ENCODE measurements at places on chromosomes 5 and 9.

DNA sequence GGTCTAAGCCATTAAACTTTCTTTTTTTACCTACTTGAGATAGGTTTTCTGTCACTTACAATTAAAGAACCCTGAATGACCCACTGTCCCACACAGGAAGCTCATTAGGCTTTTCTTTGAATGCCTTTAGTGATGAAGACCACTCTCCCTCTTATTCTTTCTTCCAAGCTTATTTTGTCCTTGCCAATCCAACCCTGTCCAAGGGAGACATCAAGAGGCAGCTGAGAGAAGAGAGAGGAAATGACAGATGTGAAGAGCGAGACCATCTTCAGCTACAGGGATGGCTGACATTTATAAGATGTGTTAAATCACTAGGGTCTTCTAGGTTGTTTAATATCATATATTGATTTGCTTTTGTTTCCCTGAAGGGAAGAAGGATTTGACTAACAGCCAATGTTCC lies 133.5 kb downstream of the FAM114A2 start:
- no peak for DNase-seq

- DNase-seq = no peak
Observed at GRCh38 chr5:118791926-118792734, 196.2 kb downstream of the DTWD2 start.

GRCh38 chr5:94329115-94329514 lies 289.3 kb downstream of the KIAA0825 start:
- no peak for DNase-seq

DNA sequence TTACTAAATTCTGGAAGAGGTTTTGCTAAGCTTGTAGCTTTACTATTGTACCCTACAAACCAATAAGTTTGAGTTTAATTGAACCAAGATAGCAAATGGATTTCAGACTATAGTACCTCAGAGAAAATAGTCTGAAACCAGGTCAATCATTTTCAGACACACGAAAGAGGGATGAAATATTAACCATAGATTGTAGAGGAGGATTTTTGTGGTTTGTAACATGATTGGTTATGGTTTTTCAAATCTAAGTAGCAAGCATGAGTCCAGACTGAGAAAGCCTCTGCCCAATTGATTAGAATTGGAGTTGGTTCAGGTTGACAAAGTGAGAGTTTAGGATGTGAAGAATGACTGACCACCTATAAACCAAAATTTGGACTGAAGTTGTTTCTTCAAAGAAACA lies 562.7 kb upstream of the DMAC1 start:
- DNase-seq = no peak

GRCh38 chr5:119478781-119479180 lies 26.5 kb downstream of the HSD17B4 start:
- DNase-seq = no peak

DNA sequence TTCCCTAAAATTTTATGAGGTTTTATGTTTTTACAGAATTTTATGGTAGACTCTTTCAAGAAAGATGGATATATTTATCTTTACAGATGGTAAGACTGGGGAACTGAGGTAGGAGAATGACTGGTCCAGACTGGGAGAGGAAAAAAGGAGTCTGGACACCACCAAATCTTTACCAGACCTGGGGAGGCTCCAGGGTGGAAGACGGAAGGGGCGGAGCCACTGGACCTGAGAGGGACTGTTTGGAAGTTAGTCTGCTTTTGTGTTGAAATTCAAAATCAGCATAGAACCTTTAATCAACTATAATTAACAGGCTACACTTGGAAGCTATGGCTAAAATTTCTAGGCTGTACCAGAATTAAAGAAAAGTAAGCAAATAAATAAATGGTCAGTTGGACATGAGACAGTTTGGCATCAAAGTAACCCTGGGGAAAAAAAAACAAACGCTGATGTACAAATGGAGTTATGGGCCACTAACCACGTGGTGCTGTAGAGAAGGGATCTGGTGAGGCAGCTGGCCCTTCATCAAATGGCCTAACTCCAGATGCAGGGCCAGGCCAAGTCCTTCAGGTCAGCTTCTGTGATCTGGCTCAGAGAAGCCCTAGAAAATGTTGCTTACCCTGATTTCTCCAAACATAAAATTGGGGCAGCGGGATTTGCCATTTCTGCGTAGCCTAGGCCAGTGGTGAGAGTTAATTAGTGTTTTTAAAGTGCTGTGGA lies 155.1 kb downstream of the ARSB start:
- no peak for DNase-seq

DNA sequence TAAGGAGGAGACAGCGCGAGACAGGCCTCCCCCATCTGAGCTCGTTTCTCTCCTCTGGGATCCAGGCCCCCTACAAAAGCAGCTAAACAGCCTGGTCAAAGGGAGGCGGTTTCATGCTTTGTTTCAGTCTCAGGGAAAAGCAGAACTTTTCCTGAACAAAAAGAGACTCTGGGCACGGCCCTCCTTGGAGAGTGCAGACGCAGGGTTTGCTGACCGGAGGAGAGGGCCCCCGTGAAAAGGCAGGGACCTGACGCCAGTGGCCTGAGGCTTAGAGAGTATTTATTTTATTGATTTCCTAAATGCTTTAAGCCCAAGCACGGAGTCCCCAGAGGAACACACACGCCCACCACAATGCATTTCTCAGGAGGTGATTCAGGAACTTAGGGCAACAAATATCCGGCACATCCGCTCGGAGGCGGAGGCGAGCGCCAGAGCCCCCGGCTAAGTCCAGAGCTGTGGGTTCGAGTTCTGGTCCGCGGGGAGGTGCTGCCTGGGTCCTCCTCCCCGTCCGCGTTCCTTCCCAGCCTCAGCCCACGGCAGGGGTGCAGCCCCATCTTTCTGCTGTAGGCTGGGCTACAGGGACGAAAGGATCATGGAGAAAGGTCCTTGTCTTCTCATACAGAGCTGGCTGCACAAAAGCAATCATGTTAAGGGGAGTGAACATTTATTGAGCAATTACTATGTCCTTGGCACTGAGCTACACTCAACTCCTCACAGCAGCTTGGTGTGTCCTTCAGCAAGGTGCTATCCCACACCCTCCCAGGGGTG lies 40.0 kb downstream of the PTGES start:
- DNase-seq = peak; percentile 61

DNA sequence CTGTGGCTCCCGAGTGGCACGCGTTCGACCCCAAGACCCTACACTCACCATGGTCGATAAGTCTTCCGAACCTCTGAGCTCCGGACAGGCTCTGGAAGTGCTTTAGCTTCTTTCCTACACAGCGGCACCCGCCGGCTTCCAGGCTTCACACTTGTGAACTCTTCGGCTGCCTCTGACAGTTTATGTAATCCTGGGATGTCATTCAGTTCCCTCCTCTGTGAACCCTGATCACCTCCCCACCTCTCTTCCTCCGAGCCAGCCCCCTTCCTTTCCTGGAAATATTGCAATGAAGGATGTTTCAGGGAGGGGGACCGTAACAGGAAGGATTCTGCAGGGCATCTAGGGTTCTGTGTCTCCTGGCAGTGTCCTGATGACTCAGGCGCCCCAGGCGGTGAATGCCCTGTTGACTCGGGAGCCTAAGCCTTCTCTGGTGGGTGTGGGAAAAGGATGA lies at the start of gene CD14:
TSS of gene CD14 (minus strand) at position 155 of the 451 bp plus-strand sequence. CDS start at position 51, 104 bp downstream.
- DNase-seq = no peak

- DNase-seq = peak; percentile 41
Observed at GRCh38 chr9:21813575-21814473, 11.4 kb downstream of the MTAP start.

DNA sequence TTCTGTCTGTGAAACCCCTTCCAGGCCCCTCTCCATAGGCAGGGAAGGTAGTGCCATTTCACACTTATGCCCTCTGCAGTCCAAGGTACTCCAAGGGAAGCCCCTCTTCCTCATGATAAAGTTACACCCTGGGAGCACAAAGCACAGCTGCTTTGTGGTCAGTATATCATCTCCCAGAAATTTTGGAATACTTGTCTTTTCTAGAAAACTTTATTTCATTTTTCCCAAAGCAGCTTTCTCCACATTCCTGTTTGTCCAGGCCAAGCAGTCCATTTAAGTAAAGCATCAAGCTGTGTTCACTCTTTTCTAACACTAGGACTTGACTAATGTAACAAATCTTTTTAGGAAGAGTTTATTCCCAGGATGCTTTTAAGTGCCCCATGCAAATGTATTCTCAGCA lies 371.8 kb upstream of the RGMB start:
- DNase-seq = no peak

DNA sequence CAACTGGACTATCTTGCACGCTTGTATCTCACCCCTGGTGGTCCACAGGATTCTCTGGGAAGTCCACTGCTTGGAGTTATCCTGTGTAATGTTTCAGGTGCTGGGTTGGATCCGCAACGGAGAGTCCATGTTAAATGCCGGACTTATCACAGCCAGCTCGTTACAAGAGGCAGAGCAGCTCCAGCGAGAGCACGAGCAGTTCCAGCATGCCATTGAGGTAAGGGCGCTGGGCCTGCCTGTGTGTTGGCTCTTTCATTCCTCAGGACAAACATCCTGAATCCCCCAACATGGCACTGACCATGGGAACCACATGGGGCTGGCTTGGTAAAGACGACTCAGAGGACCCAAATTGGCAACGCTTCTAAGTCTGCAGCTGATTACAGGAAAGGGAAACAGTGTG lies 214.8 kb upstream of the OTULINL start:
- DNase-seq = no peak

DNA sequence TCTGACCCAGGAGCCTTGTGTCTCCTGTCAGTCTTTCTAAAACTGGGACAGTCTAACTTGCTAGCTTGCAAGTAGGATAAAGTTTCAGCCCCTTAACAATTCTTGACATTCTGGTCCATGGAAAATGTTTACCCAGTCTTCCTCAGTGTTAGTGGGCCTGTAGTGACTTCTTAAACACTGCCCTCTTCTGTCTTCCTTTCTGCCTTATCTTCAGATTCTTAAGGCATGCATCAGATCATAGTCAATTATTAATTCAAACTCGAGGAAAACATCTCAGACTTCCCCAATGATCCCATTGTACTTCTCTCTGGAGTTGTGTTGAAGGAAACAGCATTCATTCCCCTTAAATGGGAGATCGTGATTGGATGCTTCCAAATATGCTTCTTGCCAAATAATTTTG lies 1199.8 kb downstream of the DTWD2 start:
- no peak for DNase-seq

GRCh38 chr9:114313186-114313585 lies 9.7 kb upstream of the ORM1 start:
- DNase-seq = no peak

DNA sequence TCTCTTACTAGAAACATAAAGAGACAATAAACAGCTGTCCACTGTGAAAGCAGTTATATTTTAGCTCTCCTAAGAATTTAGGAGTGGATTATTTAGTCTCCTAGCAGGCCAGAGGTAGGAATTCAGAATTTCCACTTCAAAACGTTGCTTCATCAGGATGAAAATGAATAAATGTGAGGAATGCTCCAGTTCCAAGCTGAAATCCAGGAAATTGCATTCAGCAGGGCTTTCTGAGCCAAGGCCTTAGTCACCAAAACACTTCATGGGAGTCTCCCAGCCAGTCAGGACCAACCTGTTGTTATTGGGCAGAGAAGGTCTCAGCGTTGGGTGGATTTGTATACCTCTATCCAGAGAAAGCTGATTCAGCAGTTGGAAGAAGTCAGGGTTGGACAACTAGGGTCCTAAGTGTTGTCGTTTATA lies 1040.3 kb downstream of the TLE1 start:
- DNase-seq = no peak

DNA sequence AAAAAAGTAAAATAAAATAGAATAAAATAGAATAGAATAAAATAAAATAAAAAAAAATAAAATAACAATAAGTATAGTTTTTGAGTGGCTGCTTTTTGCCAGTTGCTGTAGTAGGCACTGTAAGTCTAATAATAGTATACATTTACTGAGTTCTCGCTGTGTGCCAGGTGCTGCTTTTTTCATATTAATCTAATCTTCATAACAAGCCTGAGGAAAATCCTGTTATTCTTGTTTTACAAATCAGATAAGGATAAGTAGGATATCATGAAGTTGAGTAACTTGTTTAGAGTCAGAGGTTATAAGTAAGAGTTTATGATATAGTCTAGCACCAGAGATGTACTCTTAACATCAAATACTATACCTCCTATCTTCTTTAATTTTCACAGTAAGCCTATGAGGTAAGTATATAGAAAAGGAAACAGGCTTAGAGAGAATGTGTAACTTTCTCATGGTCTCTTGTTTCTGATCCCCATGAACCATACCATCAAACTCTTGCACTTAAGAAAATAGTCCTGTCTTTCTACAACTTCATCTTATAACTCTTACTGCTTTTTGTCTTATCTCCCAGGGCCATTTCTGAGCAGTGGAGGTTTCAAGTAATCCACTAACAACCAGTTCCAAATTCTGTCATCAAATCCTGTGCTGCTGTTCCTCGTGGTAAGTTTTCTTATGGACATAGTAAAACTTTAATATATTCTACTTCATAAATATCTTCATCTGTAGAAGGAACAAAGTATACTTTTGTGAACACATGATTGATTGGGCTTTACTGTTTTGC lies 18.7 kb downstream of the RMI1 start:
- DNase-seq = no peak

- no peak for DNase-seq
Observed at GRCh38 chr9:125153712-125154367, 10.5 kb upstream of the SCAI start.

DNA sequence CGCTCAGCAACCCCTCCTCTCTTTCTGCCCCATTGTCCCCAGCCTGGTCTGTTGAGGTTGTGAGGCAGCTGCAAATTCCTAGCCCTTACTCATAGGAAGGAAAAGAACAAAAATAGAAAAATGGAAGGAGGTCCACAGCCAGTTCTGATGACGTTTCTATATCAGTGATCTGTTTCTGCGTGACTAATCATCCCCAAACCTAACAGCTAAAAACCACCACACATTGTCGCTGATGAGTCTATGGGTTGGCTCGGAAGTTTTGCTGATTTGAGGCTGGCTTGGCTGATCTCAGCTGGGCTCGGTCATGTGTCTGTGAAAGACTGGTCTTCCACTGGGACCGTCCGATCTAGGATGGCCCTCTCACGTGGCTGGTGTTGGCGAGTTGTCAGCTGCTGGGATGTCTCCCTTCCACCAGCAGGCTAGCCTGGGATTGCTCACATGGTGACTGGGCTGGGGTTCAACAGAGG lies 200.6 kb upstream of the ZNF618 start:
- no peak for DNase-seq

DNA sequence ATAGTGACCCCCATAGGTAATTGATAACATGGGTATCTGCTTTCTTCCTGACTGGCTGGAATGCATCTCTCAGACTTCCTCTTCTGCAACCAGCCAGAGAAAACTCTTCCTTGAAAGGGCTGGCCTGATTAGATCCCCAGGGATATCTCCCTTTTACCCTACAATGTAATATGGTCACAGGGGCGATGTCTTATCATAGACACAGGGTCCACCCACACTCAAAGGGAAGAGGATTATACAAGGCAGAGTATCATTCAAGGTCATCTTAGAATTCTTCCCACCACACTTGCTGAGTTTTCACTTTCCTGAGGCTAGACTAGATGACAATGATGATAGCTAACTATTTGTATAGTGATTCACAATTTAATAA lies 33.2 kb downstream of the TTLL11 start:
- DNase-seq = no peak

- DNase-seq = no peak
Observed at GRCh38 chr5:103502662-103503061, 59.9 kb downstream of the NUDT12 start.

GRCh38 chr9:115956371-115956770 lies 197.2 kb upstream of the PAPPA start:
- DNase-seq = no peak

All from glutamatergic neuron (in vitro differentiated cells).